Keratinocyte (primary cell): ENCODE measurements at places on chromosomes 16 and 17. TPM values are rescaled to one million over a fixed set of nuclear protein-coding genes. Genes with fewer than 3 reads are reported as not detected.

Gene CCL8
- polyA plus RNA-seq = not detected in 3 replicates

Gene KRT33A
- polyA plus RNA-seq = 0.14 TPM in 1 of 3 replicates, not detected in the others

Gene FAM171A2
- 0.35 to 0.95 TPM (median 0.37 TPM) in 3 replicates for polyA plus RNA-seq

Gene CYTH1
- 27.7 to 28.3 TPM (median 28.2 TPM) in 3 replicates for polyA plus RNA-seq

Gene FOXJ1
- 0.01 to 0.03 TPM (median 0.02 TPM) in 3 replicates for polyA plus RNA-seq

- DNase-seq = no peak
Observed at GRCh38 chr16:60091529-60091928, 1357.4 kb upstream of the GOT2 start.

DNA sequence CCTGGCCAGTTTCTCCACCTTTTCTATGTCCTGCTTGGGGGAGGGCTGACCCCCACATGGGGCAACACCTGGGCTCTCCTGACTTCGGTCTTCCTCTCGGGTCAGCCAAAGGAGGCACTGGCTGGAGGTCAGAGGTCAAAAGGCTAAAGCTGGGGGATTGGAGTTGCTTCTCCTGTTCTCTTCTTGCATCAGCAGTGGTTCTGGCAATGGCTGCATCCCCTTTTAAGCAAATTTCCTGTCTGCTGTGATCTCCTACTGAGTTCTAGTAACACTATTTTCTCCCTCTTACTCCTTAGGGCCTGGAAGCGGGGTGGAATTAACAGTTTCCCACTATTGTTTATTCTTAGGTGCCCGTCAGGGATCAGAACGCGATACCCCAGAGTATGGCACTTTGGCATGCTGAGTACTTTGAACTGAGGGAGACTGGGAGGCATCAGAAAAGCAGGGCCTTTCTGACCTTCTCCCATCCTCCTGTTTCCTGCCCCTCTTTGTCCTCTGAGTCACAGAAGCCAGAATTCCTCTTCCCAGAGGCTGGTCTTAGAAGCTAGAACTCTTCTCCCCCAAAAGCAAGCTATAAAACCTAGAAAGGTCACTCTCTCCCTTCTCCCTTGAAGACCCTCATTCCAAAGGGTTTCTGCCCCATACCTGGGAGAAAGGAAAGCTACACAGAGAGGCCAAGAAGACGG lies 268.2 kb downstream of the STX8 start:
- DNase-seq = no peak

- no peak for DNase-seq
Observed at GRCh38 chr16:73692861-73693260, 603.8 kb upstream of the PSMD7 start.

DNA sequence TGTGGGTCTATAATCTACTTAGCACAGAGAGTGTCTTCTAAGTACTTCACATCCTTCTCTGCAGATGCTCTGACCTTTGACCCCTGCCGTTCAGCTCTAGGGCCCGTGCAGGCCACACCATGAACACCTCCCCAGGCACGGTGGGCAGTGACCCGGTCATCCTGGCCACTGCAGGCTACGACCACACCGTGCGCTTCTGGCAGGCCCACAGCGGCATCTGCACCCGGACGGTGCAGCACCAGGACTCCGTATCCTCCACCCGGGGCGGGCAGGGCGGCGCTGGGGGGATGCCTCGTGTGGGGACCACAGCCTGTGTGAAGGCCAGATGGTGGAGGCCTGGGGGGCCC lies 686 bp downstream of the MLST8 start:
- no peak for DNase-seq

DNA sequence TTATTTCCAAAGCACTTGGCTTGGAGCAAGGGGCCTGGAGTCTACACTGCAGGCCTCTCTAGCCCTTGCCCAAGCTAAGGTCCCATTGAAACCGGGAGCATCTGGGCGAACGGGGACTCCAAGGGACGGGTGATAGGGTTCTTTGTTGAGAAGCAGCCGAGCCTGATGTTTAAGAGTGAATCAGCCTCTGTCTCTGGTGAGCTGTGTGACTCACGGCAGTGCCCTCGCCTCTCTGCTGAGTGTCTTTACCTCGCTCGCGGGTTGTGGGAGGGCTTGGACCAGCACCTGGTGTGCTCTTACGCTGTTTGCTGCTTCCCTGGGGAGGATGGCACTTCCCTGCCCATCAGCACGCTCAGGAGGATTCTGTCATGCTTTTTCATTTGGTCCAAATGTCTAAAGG lies 1.3 kb downstream of the HGS start:
- DNase-seq = peak; percentile 54

DNA sequence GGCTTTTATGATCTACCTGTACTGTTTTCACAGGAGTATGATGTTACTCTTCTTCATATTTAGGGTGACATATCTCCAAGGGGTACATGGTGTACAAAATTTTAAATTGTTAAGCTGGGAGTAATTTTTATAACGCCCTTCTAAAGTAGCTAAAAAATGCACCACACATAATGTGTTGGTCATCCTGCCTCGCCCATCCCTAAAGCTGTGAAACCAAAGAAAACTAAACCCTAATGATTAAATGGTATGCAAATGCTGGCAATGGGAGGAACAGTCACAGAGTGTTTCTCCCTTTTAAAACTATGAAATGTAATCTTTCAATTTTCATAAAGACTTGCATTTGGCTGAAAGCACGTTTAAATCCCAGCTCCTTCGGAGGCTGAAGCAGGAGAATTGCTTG lies 2.0 kb upstream of the KRT24 start:
- DNase-seq = no peak

GRCh38 chr17:57938061-57938502 lies 17.1 kb downstream of the CUEDC1 start:
- no peak for DNase-seq

DNA sequence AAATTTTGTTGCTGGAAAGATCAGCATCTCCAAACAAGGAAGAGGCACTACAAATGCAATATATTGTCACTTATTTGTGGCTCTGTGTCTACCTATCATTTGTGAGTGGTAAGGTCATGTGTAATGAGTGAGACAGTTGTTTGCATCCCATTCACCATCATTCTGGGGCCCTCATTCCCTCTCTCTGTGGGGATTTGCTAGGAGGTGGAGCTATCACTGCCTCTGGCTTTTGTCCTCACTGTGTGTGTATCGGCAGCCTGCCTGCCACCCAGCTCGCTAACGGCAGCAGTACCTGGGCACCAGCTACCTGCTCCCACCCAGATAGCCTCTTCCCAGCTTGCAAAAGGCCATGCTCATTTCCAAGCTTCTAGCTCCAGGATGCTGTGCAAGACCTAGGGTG lies 379.2 kb upstream of the ZFHX3 start:
- no peak for DNase-seq

DNA sequence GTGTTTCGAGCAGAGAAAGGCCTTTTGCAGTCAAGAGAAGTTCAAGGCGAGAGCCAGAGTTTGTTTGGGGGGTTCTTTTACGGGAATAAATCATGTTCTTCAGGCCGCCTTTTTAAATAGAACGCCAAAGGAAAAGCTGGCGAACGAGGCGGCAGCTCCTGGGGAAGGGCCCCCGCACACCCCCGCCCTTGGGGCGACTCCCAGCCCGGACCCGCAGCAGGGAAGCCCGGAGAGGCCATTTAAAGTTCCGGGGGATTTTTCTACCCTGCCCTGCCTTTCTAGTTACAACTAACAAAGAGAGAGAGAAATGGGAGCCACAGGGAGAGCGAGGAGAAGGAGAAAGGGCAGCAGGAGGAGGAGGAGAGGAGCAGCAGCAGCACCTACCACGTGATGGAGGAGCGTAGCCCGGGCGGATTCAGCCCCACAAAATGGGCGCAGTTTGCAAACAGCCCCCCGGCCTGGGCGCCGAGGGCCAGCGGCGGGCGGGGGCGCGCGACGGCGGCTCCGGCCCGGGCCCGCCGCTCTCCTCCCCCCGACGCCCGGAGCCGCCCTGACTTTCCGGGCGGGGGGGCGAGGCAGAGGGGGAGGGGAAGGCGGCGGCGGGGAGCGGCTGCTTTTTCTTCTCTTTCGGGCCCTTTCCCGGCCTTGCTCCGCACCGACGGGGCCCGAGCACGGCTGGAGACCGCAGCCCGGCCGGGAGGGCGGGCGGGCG lies 634 bp downstream of the KANSL1 start:
- DNase-seq = no peak

GRCh38 chr16:69201291-69201690 lies 14.3 kb downstream of the SNTB2 start:
- DNase-seq = no peak

DNA sequence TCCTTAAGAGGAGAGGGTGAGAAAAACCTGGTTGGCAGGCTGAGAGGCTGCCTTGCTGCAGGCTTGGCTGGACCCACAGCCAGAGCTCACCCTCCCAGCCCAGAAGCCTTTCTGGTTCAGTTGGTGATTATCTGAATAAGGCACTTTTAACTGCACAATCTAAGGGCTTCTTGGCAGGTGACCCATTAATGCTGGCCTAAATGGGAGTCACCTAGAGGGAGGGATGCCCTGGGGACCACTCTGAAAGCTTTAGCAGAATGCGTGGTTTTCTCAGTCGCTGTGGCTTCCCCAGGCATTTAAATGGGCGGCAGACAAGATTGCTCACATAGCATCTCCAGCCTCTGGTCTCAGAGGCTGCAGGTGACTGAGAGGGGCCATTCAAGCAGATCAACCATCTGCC lies 33.2 kb upstream of the SHISA9 start:
- no peak for DNase-seq

- no peak for DNase-seq
Observed at GRCh38 chr16:563072-563644, 3.0 kb downstream of the PRR35 start.

DNA sequence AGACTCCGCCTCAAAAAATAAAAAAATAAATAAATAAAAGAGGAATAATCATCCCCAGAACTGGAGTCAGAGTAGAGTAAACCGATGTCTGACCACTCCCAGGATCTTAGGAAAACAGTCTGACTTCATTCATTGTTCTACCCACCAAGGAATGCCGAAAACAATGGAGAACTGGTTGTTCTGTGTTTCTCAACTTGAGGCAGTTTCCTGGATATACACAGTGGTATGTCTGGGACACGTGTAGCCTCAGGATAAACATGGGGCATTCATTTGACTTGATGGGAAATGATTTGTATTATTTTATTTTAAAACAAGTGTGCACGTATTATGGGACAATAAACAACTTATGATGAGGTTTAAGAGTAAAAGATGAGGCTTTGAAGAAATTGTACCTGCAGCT lies 32.8 kb upstream of the PAFAH1B1 start:
- no peak for DNase-seq

DNA sequence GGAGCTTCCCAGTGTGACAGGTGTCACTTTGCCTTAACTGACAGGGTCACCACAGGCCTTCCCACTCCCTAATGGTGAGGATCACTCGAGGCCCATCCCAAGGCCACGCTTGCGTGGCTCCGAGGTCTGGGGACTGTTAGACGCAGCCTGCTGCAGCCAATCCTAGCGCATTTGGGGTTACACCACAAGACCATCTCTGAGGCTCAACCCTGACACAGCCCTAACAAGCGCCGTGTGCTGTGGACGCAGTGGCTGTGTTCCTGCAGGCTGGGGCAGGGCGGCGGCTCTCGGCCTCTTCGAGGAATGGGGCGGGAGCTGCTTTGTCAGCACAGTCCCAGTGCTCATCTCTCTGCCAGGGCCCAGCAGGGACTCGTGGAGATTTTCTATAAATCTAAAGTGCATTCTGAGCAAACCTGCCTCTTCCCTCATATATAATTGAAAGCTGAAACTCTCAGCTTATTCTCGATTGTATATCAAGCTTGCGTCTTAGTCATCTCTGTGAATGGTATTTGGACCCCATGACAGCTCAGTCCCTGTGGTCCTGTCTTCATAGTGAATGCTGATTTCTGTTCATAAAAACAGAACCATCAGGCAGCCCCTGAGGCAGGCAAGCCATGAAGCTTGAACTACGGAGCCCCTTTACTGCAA lies 65.8 kb upstream of the CHMP6 start:
- DNase-seq = no peak

DNA sequence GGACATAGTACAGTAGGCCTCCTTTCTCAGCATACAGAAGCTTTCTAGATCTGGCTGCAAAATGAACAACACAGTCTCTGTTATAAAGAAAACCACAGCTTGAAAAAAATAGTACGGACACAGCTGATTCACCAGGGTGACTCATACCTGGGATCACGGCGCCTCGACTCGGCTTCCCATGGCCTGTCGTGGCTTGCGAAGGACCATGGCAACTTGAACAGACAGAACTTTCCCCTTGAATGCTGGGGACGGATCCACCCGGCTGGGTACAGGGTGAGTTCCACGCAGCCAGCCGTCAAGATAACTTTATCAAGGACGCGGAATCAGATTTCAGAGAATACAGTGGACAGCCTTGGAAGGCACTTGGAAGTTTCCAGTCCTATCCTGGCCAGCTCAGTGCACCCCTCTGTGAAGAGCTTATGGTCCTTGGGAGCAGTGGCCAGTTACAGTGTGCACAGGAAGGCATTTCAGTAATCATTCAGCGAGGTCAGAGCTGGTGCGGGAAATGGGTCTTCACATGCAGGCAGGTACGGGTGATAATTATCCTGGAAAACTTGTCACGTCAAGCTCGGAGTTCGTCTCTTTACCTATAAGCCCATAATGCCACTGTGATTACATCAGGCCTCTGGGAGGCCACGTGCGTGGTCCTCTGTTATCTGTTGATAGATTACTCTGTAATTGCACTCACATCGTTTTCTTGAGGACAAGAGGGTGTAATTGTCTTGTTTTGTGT lies 57.9 kb upstream of the MAF start:
- peak; percentile 86 for DNase-seq

DNA sequence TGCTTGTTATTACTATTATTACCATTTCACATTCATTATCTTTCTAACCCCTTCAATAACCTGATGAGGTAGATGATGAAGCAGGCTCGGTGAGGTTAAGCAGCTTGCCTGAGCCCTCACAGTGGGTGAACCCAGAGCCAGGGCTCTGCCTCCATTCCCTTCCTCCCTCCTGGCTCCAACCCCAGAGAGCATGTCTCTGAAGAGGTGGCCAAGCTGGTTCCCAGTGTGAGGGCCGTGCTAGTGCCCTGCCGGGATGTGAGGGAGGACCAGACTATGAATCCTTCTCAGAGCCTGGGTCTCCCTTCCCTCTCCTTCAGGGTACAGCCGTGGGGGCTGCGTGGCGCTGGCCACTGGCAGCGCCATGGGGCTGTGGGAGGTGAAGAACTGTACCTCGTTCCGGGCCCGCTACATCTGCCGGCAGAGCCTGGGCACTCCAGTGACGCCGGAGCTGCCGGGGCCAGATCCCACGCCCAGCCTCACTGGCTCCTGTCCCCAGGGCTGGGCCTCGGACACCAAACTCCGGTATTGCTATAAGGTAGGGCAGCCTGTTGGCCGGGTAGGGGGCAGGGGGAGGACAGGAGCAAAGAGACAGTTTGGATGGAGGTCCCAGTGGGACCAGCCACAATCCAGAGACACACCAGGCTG lies 49.6 kb downstream of the MRC2 start:
- DNase-seq = no peak

DNA sequence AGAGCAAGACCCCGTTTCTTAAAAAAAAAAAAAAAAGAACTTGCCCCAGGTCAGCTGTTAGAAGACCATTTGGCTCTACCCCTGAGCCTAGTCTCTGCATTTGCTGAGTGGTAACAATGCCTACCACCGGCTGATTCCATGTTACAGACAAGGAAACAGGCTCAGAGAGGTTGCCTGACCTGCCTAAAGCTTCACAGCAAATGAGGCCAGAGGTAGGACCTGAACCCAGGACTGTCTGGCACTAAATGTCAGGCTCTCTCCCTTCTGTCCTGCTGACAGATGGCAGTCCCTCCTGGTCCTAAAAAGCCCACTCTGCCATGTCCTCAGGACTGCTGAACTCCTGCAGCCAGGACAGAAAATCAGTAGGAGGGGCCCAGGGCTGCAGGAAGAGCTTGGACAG lies 5.8 kb downstream of the STX1B start:
- DNase-seq = no peak
